ENCODE measurements at places on chromosomes 11 and 22.
A peak's percentile ranks its signal among the peaks of the same experiment; 100 is the strongest.

DNA sequence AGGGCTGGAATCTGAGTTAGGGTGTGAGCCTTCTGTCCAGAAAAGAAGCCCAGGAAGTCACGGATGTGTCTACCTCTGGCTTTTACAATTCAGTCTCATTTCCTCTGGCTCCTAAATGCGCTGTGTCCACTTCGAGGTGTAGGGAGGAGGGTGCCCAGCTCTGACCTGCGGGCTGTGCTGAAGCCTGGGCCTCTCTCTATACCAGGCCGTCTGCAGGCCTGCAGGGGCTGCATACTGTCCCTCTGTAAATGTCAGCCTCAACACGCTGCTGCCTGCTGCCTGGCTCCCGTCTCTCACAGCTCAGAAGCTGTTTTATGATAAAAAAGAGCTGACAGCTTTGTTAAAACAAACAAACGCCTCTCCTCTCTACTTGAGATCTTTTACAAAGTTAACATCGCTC is 14.5 kb downstream of the ARVCF start:
- no peak for DNase-seq

- DNase-seq = no peak
Measured at GRCh38 chr11:78038697-78039313, 15.7 kb upstream of the KCTD14 start.

DNA sequence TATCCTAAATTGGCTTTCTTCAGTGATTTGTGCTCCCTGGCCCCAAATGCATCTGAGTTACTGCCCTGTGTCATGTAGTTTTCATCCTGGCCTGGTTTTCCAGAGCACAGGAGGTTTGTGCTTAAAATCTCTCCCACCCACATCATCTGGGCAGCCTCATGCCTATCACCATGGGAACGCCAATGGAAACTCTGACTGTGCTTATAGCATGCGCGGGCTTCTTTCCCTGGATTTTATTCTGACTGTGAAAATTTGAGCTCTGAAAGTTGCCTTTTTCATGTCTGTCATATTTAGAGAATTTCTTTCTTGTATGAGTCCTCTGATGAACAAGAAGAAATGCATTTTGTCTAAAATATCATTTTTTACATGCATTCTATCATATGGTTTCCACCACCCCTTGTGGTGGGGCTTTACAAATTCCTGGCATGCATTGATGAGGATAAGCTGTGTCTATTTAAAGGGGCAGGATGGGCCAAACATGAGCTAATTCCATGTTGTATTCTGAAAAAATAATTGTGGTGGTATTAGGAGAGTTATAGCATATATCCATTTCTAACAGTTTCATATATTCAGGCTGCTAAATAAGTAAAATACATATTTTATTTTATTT is 55.1 kb downstream of the IRAG1 start:
- no peak for DNase-seq

DNA sequence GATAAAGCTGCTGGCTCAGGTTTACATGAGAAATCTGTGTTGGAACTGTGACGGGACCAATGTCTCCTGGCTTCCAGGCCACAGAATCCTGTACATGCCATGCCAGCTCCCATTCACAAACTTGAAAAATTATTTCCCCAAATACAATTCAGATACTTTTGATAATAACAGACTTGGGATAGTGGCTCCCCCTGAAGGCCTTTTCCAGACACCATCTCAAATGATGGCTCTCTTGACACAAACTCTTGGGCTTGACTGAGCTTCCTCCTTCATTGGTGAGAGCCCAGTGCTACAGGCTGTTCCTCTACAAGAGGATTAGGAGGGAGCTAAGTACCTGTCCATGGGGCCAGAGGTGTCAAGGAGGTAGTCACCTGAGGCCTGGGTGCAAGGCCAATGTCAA is 104.7 kb upstream of the PAX6 start:
- DNase-seq = no peak

GRCh38 chr11:36306888-36307287 is 10.8 kb downstream of the PRR5L start:
- DNase-seq = no peak

DNA sequence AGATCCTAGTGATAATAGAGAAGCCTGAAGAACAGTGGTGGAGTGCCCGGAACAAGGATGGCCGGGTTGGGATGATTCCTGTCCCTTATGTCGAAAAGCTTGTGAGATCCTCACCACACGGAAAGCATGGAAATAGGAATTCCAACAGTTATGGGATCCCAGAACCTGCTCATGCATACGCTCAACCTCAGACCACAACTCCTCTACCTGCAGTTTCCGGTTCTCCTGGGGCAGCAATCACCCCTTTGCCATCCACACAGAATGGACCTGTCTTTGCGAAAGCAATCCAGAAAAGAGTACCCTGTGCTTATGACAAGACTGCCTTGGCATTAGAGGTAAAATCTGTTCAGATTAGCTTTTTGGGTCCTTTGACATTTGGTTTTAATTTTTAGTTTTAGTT is 16.7 kb downstream of the CRKL start:
- no peak for DNase-seq

DNA sequence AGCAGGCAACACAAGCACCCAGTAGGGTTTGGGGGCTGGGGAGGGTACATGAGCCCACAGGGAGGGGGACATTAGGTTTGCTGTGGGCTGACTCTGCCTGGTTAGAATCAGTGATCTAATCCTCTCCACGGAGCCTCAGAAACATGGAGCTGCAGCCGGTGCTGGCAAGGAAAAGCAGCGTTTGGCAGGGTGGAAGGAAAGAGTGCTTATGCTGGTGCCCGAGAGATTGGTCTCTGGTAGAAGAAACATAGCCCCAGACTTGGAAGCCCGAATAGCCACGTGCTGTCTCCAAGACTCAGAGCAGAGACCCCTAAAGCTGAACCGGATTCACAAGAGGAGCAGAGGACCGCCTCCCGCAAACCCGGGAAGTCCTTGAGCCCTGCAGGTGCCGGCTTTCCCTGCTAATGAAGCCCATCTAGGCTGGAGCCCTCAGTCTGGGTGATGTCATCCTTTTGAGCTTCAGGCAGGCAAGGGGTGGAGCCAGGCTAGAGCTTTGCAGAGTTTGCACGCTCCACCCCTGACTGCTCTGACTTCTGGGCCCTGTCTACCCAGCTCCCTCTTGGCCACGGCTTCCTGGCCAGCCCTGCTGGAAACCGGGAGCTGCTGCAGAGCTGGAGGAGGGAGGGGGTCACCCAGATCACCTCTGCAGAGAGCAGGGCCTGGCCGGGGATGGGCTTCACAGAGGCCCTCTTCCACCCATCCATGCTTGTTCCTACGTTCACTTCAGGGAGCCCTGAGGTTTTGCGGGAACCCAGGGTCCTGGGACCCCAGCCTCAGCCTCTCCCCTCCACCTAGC is 35.0 kb upstream of the JAM3 start:
- peak; percentile 50 for DNase-seq

DNA sequence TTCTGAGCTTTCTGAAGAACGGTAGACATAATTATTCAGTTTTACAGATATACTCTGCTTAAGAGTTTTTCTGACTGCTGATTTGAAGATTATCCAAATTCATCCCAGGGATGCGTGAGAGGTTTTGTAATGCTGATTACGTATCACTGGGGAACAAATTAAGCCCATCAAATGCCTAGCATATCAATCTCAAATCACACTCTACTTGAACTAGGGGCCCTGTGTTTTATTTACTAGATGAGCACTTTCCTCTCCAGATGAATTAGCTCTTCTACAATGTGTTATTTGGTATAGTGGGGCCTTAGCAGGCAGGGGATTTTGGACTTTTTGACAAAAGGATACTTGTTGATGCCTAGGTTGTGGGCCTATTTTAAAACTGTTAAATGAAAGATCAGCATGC is 177.9 kb downstream of the JRKL start:
- no peak for DNase-seq

DNA sequence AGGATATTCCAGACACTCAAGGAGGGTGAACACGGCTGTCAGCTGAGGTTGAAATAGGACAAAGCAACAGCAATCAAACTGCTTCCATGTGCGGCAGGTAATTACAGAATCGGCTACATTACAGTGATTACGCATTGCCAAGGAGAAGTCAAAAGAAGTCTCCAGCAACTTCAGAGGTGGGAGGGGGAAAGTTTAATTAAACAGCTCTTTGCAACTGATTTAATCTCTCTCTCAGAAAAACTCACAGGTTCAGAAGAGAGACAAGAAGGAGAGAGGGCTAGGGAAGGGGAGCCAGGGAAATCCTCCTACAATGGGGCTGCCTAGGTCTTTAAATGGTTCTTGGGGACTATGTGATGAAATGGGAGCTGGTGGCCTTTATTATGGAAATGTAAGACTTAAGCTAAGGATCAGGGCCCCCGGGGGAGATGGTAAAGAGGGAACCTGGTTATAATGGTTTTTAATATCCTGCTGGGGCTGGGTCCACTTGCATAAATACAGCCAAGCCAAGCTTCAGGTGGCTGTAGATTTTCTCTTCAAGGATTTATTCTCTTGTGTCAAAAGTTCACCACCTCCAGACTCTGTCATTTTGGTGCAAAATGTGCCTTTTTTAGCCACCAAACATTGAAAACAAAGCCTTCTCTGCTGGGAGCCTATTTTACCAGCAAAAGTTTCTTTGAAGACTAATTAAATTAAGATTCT is 354.7 kb upstream of the NARS2 start:
- no peak for DNase-seq

GRCh38 chr11:131284041-131284440 is 86.4 kb upstream of the NTM start:
- no peak for DNase-seq

DNA sequence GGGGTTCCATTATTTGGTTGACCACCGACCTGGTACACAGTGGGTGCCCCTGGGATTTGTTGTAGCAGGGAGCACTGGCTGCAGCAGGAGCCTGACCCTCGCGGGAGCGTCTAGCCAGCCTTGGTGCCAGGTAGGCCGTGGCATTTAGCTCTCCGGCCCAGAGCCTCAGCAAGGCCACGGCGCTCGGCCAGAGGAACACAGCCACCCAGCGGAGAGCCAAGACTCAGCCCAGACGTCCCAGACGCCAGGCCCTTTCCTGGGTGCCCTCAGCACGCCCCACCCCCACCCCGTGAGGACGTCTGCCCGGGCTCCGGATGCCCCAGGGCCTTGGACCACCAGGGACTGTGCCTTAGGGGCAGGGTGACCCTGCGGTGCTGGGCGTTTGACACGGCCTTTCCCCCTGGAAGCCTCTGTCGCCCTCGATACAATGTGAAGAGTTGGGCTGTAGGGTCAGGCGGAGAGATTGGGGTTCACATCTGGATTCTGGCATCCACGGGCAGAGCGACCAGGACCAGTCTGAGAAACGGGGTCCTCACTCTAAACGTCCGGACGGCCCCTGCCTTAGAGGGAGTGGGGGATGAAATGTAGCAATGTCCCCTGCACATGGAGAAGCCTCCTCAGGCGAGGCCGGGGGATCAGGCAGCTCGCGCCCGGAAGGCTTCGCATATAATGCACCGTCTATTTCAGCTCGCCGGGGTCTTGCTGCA is 99.2 kb upstream of the FGF3 start:
- no peak for DNase-seq

DNA sequence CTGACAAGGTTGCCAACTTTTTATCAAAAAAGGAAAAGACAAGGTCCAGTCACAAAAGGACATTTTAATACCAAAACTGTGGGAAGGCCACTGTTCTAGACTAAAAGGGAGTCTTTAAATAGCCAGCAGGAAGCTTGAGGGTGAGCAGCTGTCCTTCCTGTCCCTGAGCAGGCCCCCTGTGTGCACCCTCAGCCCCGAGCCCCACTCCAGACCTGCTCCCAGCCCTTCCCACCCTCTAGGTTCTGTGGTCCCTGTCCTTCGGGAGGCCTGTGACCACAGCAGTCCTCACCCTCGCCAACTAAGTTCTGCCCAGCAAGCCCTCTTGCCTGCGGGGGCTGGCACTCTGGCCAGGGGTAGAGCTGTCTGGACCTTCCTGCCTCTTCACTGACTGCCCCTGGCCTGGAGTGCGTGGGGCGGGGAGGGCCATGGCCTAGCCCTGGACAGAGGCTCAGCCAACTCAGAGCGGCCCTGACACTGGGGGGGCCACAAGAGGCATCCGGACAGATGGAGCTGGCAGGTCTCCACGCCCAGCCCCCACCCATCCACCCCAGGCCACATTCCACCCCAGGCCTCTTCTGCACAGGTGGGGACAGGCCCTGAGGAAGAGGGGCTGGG is 1.6 kb upstream of the PLXNB2 start:
- no peak for DNase-seq

GRCh38 chr11:120827820-120828219 is 196.1 kb upstream of the TBCEL start:
- no peak for DNase-seq

DNA sequence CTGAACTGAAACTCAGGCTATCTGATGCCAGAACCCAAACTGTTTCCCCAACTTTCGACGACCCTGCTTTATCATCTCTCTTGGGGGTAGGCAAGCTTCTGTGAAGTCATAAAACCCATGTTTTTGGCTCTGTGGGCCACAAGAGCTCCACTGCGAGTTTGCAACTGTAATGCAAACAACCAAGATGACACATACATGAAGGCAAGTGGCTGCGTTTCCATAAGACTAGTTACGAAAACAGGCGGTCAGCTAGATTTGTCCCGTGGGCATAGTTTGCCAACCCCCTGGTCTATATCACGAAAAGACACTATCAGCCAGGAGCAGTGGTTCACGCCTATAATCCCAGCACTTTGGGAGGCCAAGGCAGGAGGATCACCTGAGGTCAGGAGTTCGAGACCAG is 37.5 kb downstream of the TPST2 start:
- no peak for DNase-seq

DNA sequence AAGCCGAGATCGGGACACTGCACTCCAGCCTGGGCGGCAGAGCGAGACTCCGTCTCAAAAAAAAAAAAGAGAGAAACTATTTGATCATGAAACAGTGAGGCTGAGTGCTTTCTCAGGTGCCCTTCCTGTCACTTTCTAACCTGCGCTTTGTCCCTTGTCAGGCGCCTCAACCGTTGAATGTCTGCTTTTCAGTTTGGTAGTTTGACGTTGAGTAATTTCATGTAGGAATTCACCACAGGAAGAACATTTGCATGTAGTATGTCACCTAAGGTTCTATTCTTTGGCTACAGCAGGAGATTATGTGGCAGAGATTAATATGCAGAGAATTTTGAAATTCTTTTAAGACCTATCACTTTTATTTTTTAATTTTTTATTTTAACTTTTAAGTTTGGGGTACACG is 57.2 kb downstream of the PPFIA1 start:
- DNase-seq = no peak

DNA sequence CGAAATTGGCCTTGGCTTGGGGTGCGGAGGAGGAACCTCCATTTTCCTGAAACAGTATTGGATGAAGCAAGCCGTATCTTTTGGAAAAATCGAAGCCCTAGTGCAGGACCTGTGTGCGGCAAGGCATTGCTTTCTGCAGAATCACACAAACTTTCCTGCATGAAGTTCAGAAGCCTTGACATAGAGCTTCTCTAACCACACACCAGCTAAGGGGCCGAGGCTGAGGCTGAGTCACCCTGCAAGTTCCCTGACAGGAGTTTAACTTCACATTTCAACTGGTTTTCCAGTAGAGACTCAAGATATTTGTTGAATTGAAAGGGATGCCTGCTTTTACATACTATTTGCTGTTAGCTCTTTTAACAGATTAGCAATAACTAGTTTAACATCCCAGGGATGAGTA is 67.8 kb downstream of the TCF20 start:
- DNase-seq = peak; percentile 18

- peak; percentile 38 for DNase-seq
Measured at GRCh38 chr22:25202290-25202921, 2.7 kb downstream of the CRYBB3 start.

GRCh38 chr11:14380947-14381561 is 22.1 kb upstream of the RRAS2 start:
- peak; percentile 7 for DNase-seq

Measured in activated T-cell treated with anti-CD3 and anti-CD28 coated beads for 4 hours (primary cell).